ENCODE measurements at places on chromosomes 16 and 17.

DNA sequence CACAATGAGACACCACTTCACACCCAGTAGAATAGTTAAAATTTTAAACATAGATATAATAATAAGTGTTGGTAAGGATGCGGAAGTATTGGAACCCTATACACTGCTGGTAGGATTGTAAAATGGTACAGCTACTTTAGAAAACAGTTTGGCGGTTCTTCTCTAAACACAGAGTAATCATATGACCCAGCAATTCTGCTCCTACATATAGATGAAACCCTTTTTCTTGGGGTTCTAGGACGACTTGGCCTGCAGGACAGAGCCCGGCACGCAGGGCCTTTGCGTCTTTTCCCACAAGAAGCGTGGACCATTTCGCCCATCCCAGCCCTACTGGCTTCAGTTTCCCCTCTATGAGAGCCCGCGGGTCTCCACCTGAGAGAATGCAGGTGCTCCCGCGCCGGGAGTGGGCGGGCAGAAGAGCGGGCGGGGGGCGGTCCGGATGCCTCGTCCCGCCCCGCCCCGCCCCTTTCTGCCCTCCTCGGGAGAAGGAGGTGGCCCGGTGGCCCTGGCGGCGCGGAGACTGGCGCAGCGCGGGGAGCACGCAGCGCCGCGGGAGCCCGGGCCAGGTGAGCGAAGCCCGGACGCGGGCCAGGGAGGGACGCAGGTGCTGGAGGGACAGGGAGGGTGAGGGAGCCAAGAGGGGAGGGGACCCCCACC is at the start of gene SDR42E2:
SDR42E2 (plus strand) TSS at position 508 of the 657 bp plus-strand sequence. CDS start 3,077 bp downstream, outside the sequence.
- DNase-seq = no peak

DNA sequence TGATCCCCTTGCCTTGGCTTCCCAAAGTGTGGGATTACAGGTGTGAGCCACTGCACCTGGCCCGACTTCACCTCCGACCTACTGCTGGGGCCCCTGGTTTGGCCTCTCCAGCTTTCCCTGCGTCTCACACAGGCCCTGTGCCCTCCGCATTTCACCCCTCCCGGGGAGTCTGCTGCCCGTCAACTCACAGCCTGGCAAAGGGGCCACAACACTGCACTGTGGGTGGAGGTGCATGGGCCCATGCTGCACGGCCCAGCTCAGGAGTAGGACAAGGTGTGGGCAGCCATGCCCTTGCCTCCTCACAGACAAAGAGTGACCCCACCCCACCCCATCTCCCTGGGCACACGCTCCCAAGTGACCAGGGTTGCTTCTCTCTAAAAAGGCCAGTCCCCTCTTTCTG is 12.6 kb upstream of the TBX2 start:
- no peak for DNase-seq

DNA sequence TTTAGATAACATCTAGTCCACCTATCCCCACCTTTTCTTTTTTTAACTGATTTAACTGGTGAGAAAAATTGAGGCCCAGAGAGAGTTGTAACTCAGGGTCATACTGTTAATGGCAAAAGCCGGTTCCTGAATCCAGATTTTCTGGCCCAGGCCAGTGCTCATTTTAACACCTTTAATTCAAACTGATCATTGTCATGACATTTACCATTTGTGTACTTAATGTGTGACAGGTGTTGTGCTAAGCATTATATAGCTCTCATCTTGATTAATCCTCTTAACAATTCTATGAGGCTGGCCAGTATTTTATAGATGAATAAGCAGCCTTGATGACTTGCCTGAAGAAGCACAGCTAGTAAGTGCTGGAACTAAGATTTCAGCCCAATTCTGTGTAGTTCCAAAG is 14.4 kb downstream of the RHOT1 start:
- DNase-seq = no peak

GRCh38 chr17:42924891-42925290 is 24.3 kb downstream of the G6PC1 start:
- no peak for DNase-seq

DNA sequence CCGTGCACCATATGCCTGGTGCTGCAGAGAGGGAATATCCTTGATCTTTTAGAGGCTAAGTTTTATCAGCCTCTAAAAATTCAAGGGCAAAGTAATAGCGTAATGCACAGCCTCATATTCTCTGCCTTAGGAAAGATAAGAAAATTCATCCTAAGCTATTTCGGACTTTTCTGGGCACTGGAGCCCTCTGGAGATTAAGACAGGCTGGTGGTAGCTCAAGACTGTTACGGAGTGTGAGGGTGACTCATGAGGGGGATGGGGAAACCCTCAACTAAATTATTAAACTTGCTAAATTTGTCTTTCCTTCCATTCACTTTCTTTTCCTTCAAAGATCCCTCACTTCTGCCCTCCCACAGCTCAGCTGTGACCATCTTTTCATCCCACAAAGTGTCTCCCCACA is 73.3 kb downstream of the RPH3AL start:
- no peak for DNase-seq

- no peak for DNase-seq
These were observed 19.5 kb downstream of the TRAF4 start for GRCh38 chr17:28763137-28763799.

GRCh38 chr16:12340151-12340733 is 363.7 kb downstream of the SNX29 start:
- peak; percentile 65 for DNase-seq

GRCh38 chr17:2911755-2912111 is 115.5 kb downstream of the RAP1GAP2 start:
- DNase-seq = no peak

- DNase-seq = no peak
These were observed 1.1 kb upstream of the CHAD start for GRCh38 chr17:50469671-50470305.

DNA sequence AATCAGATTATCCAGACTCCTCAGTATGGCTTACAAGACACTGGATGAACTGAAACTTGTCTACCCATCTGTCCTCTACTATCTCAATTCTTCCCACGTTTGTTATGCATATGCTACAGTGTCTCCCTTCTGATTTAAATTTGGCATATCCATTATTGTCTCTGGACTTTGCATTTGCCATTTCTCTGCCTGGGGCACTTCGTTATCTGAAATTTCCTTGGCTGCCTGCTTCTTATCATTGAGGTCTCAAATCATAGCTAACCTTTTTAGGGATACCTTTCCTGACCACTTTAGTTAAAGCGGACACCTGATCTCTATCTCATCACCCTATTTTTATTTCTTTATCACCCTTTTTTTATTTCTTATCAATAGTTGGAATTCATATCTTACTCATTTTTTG is 853.4 kb downstream of the KCNJ2 start:
- DNase-seq = no peak

GRCh38 chr16:78122774-78123315 is 23.4 kb downstream of the WWOX start:
- DNase-seq = peak; percentile 52

DNA sequence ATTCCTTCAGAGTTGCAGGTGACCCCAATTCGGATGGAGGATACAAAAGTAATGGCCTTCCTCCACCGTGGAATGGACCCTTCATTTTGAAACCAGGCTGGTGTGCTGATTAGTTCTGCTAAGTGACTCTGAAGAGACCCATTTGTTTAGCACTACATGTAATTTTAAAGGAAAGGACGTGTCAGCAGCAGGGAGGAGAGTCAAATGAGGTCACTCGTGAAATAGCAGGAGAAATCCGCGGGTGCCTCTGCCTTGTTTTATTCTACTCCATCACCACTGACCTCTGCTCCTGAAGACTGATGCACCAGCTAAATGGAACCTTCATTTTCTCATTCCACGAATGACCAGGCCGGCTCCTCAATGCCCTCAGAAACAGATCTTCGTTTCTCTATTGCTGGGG is 589.2 kb downstream of the CDH11 start:
- DNase-seq = no peak

DNA sequence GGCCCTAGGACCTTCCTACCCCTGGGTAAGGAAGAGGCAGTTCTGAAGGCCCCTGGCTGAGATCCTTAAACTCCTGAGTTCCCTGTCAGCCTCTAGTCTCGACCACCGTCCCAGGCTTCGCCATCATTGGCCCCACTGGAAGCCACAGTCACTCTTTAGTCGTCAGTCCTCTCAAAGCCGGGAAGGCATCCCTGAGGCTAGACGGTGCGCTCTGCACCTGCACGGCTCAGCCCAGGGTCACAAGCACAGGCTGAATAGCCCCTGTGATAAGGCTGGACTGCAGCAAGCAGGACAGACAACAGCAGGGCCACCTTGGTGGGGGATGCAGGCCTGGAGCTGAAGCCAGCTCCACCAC is 3.3 kb upstream of the HEXIM1 start:
- DNase-seq = no peak

- DNase-seq = no peak
These were observed 80.5 kb downstream of the SNX11 start for GRCh38 chr17:48187872-48188608.

- DNase-seq = no peak
These were observed 54.2 kb downstream of the SREBF1 start for GRCh38 chr17:17782523-17783115.
